Large intestine (tissue), 12 donors: ENCODE measurements at places on chromosomes 11 and 22. TPM values are rescaled to one million over a fixed set of nuclear protein-coding genes. Genes with fewer than 3 reads are reported as not detected.

GRCh38 chr11:101127197-101127698 lies 2.4 kb downstream of the PGR start:
- peak; percentile 7 for DNase-seq
- H3K27me3 ChIP-seq: peaks cover 61% of the 10 kb centered on the region

DNA sequence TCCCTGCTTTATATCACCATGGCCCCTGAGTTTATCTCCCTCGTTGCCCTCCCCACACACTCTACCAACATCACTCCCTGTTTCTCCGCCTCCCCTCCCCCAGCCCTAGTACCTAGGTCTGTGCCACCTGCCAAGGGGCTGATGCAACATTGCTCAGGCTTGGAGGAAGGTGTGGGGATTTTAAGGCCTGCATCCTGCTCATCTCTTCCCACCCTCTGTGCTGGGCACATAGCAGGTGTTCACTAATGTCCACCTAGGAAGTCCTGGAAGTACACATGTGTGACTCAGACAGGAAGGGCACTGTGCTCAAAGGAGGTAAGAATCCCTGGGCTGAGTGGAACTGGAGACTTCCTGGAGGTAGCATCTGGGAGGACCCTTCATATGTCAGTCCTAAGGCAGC lies 37.0 kb downstream of the PDE2A start:
- peaks cover 7% of the 10 kb centered on the region for H3K4me1 ChIP-seq
- no peak overlapping the region for H3K4me3 ChIP-seq
- no peak for DNase-seq
- peaks cover 51% of the 10 kb centered on the region for H3K27me3 ChIP-seq
- H3K36me3 ChIP-seq: no peaks in the 10 kb centered on the region

DNA sequence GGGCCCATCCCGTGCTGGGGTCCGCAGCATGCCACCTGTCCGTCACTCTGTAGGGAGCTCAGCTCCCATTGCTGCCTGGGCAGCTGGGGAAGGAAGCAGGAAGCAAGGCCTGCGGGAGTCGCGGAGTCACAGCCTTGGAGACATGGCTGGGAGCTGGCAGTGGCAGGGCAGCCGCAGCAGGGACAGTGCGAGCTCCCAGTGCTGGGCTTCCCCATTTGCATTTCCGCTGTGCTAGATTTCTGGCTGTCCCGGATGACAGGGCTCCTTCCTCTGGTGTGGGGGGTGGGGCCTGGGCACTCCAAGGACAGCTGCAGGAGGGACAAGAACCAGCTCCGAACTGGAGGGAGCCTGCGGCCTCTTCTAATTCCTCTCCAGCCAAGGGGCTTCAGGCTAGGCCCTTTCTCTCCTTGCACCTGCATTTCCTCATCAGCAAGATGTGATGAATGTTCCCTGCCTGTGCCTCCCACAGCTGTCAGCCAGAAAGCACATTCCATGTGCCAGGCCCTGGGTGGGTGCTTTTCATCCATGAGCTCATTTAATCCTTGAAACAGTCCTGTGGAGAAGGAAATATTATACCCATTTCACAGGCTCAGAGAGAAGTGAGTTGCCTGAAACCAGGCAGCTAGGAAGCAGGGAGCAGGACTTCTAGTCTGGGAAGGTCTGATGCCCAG lies 48.0 kb downstream of the MYO7A start:
- peaks cover 50% of the 10 kb centered on the region for H3K36me3 ChIP-seq
- no peak overlapping the region for H3K27ac ChIP-seq
- no peak for DNase-seq
- peaks cover 18% of the 10 kb centered on the region for H3K4me1 ChIP-seq

GRCh38 chr11:69867076-69868005 lies 48.1 kb upstream of the FGF3 start:
- no peak overlapping the region for H3K4me3 ChIP-seq
- H3K4me1 ChIP-seq: no peaks in the 10 kb centered on the region
- H3K27ac ChIP-seq: no peak overlapping the region
- no peaks in the 10 kb centered on the region for H3K36me3 ChIP-seq
- no peak for DNase-seq
- peaks cover 19% of the 10 kb centered on the region for H3K27me3 ChIP-seq

DNA sequence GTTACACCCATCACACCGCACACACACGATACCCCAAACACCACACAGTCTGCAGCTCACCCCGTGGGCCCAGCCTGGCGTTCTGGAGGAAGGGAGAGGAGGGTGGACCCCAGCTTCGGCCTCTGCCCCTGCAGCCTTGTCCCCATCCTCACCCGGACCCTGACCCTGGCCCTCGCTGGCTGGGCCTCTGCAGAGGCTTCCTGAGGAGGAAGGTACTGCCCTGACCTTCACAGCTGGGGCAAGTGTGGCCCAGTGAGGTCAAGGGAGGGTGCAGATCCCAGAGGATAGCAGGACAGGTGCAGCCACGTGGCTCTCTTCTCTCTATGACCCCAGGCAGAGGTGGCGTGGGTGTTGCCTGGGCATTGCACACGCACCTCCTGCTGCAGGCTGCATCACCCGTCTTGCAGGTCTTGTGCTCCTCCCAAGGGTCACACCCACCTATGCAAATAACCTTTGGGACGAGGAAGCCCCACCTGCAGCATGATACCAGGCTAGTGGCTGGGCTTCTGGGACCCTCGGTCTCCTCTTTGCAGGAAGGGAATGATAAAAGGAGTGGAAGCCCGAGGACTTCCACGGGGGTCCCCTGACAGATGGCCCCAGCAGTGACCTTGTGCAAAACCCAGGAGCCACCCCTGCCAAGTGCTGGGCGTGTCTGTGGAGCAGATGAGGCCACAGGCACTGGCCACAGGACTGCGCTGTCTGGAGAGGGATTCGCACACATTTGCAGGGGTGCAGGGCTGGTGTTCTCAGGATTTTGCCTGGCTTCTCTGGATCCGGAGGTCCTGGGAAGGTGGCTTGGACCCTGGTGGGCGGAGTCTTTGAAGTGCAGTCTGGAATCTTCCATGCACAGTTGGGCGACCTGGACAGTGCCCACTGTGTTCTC lies 1241.5 kb downstream of the BRD1 start:
- no peak overlapping the region for H3K27ac ChIP-seq
- H3K4me3 ChIP-seq: no peak overlapping the region
- no peaks in the 10 kb centered on the region for H3K27me3 ChIP-seq

GRCh38 chr11:65378208-65378927 lies 4.1 kb downstream of the SLC25A45 start:
- peak overlapping the region; percentile 12 for H3K4me3 ChIP-seq
- peak overlapping the region; percentile 98 for H3K27ac ChIP-seq
- peak; percentile 92 for DNase-seq
- peaks cover 11% of the 10 kb centered on the region for H3K36me3 ChIP-seq
- no peaks in the 10 kb centered on the region for H3K27me3 ChIP-seq
- peaks cover 74% of the 10 kb centered on the region for H3K4me1 ChIP-seq

GRCh38 chr11:105241136-105241535 lies 101.6 kb upstream of the CARD18 start:
- H3K27me3 ChIP-seq: no peaks in the 10 kb centered on the region
- H3K4me1 ChIP-seq: no peaks in the 10 kb centered on the region
- no peak overlapping the region for H3K27ac ChIP-seq
- H3K36me3 ChIP-seq: no peaks in the 10 kb centered on the region
- no peak overlapping the region for H3K4me3 ChIP-seq

DNA sequence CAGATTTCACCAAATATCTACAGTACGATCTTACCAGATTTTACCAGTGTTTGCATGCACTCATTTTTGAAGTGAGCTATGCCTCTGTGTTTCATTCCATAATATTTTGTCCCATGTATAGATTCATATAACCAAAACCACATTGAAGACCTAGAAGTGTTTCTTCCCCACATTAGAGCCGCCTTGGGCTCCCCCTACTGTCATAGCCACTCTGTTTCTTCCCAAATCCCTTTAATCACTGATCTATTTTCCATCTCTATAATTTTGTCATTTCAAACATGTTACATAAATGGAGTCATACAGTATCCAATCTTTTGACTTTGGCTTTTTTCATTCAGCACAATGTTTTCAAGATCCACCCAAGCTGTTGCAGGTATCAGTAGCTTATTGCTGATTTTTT lies 12.7 kb downstream of the MRGPRX3 start:
- no peaks in the 10 kb centered on the region for H3K36me3 ChIP-seq
- no peak overlapping the region for H3K27ac ChIP-seq
- DNase-seq: no peak

- H3K27me3 ChIP-seq: no peaks in the 10 kb centered on the region
- no peak for DNase-seq
- no peak overlapping the region for H3K27ac ChIP-seq
- H3K4me3 ChIP-seq: no peak overlapping the region
- H3K36me3 ChIP-seq: peaks cover 6% of the 10 kb centered on the region
Observed at GRCh38 chr11:77966338-77966737, 28.1 kb downstream of the INTS4 start.

DNA sequence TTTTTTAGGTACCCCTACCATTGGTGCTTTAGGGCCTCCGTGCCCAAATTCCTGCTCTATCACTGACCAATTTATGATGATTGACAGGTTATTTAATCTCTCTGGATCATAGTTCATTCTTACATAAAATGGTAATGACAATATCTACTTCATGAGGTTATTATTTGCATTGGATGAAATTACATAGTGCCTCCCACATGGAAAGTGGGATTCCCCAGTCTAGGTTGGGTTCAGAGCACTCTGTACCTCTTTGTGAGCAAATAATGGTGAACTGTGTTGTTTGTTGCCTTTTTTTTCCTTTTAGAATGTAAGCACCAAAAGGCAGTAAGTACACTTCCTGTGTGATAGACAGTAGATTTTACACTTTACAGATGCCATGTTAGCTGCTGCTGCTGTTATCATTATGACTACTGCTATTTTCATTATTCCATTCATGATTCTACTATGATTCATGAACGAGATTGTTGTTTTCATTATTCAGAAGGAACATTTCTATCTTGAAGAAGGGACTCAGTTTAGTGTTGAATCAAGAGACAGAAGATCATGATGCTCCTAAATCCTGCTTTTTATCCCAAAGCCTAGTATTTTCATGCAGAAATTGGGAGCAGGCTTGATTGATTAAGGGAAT lies 100.8 kb downstream of the ALX4 start:
- H3K36me3 ChIP-seq: peaks cover 8% of the 10 kb centered on the region
- no peak overlapping the region for H3K4me3 ChIP-seq
- H3K4me1 ChIP-seq: no peaks in the 10 kb centered on the region
- H3K27ac ChIP-seq: no peak overlapping the region
- no peak for DNase-seq

- H3K4me3 ChIP-seq: no peak overlapping the region
- DNase-seq: peak; percentile 18
- H3K27ac ChIP-seq: peak overlapping the region; percentile 8
- peaks cover 4% of the 10 kb centered on the region for H3K4me1 ChIP-seq
- peaks cover 7% of the 10 kb centered on the region for H3K27me3 ChIP-seq
Observed at GRCh38 chr11:8913961-8914660, 3.1 kb downstream of the AKIP1 start.

DNA sequence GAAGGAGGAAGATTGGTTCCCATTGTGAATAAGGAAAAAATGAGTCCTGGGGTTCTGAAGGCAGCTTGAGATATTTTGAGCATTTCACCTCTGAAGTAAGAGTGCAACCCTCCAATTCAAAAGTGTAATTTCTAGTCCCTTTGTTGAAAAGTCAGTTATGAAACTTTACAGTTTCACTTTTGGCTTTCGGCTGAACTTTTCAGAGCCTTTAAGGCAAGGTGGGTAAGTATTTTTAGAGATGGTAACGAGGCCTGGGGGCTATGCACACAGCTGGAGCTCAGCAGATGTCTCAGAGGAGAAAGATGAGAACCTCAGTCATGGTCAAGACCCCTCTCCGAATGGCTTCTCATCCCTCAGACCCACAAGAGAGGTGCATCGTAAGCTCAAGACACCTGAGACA lies 267.6 kb downstream of the KIRREL3 start:
- no peaks in the 10 kb centered on the region for H3K36me3 ChIP-seq
- H3K4me1 ChIP-seq: no peaks in the 10 kb centered on the region
- no peak overlapping the region for H3K27ac ChIP-seq
- no peak overlapping the region for H3K4me3 ChIP-seq
- H3K27me3 ChIP-seq: no peaks in the 10 kb centered on the region

- no peaks in the 10 kb centered on the region for H3K4me1 ChIP-seq
- no peaks in the 10 kb centered on the region for H3K27me3 ChIP-seq
- no peak overlapping the region for H3K27ac ChIP-seq
- no peak for DNase-seq
Observed at GRCh38 chr11:35302398-35302797, 117.0 kb downstream of the SLC1A2 start.

GRCh38 chr11:33172996-33173395 lies 11.7 kb upstream of the CSTF3 start:
- H3K27me3 ChIP-seq: no peaks in the 10 kb centered on the region
- no peak for DNase-seq
- no peak overlapping the region for H3K4me3 ChIP-seq

DNA sequence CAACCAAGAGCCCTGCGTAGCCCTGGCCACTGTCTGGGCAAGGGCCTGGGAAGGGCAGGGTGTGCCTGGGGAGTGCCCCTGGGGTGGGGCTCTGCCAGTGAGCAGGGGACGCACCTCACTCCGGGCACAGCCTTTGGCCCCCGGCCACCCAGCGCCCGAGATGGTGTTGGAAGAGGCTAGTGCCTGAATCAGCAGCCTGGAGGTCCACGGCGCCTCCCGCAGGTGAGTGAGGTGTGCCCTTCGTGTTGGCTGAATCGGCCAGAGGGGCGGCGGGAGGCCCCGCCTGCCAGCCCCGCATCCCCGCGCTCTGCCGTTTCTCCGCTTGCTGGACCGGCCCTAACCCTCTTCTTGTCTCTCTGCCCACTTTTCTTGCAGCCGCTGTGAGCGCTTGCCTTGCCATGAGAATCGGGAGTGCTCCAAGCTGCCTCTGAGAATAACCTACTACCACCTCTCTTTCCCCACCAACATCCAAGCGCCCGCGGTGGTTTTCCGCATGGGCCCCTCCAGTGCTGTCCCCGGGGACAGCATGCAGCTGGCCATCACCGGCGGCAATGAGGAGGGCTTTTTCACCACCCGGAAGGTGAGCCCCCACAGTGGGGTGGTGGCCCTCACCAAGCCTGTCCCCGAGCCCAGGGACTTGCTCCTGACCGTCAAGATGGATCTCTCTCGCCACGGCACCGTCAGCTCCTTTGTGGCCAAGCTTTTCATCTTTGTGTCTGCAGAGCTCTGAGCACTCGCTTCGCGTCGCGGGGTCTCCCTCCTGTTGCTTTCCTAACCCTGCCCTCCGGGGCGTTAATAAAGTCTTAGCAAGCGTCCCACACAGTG lies 60.1 kb downstream of the FBLN1 start:
- DNase-seq: no peak
- no peaks in the 10 kb centered on the region for H3K4me1 ChIP-seq
- H3K36me3 ChIP-seq: peaks cover 3% of the 10 kb centered on the region
- no peak overlapping the region for H3K27ac ChIP-seq
- H3K4me3 ChIP-seq: no peak overlapping the region

- no peak overlapping the region for H3K4me3 ChIP-seq
- no peaks in the 10 kb centered on the region for H3K36me3 ChIP-seq
- H3K27me3 ChIP-seq: no peaks in the 10 kb centered on the region
- no peak overlapping the region for H3K27ac ChIP-seq
- H3K4me1 ChIP-seq: no peaks in the 10 kb centered on the region
Observed at GRCh38 chr11:104661471-104661870, 236.8 kb downstream of the CASP12 start.

The IGSF22 gene
- polyA plus RNA-seq: 1.5 TPM

The CD3E gene
- polyA plus RNA-seq: 9.1 TPM

The CBX7 gene
- polyA plus RNA-seq: 15.3 TPM

The UFD1 gene
- polyA plus RNA-seq: 51.1 TPM

The MYRF gene
- 55.5 TPM for polyA plus RNA-seq
